ENCODE measurements at places on chromosomes 12 and 14.

DNA sequence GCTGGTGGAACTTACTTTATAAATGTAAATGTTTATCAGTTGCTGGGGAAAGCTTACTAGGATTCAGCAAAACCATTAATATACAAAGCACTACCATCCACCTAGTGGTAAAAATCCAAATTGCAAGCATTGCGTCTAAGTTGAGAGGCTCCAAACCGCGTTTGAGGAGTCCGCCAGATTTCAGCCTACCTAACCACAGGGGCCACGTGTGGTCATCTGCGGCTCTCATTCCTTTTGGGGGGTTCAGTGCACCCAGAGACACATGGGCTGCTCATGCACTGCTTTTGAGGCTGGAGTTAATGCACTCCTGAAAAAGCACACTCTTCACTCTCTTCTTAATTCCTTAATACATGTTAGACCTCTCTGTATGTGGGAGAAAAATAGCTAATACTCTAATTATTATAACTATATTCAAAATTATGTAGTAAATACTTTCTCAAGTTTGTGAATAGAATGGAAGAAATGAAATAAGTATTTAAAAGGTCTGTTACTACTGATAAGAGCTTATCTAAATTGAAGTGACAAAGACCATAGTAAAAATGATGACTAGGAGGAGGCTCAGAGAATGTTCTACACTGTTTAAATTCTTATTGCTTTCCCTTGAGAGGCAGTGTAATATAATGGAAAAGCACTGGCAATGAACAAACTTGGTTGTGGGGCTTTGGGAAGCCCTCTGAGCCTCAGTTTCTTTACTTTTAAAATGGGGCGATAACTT lies 41.4 kb upstream of the MANSC4 start:
- peak; percentile 84 for DNase-seq

DNA sequence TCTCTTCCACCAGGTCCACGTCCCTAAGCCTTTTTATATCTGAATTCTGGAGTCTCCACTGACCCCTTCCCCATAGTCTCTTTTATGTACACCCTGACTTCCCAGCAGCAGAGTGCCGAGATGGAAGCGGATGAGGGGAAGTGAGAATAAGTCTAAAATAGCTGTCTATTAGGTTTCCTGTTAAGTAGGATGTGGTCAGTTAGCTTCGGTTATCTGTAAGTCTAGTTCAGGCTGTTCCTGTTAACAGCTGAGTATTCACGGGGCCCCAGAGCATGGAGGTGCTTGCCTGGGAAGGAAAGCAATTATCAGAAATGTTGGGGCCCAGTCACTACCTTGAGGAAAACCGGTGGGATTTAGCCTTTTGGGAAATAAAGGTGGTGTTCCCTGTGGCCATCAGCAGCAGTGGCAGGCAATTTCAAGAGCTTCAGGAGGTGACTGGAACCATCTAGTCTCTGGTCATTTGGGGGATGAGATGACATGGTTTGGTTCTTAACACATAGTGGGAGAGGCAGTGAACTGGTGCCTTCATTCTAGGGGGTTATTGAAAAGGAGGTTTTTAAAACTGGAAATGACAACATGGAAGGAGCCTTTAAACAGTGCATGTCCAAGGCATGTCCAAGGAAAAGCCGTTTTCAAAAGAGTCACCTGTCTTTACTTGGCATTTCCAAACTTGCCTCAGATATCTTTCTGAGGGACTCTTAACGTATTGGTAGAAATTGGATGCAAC lies 21.8 kb downstream of the CHST11 start:
- no peak for DNase-seq

DNA sequence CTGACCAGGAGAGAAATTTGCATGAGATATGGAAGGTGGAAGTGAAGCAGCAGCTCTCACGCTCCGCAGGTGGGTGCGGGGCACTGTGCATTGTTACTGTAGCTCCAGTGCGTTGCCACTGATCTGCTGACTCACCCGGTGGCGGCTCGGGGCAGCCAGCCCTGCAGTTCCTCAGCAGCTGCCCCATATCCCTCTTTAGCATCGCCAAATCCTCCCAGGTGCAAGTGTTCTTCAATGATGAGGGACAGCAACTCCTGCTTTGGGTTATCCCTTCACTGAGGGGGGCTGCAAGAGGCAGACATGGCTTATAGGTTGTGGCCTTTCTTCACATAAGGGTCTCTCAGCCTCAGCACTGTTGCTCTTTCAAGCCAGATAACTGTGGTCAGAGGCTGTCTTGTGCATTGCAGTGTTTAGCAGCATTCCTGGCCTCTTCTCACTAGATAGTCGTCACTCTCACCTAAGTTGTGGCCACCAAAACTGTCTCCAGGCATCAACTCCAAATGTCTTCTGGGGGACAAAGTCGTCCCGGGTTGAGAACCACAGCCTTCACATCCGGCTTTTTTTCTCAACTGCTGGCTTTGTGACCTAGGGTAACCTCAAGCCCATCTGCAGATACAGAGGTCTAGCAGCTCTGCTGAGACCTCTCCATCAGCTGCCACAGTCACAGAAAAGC lies 180.8 kb downstream of the EFCAB11 start:
- peak; percentile 92 for DNase-seq

DNA sequence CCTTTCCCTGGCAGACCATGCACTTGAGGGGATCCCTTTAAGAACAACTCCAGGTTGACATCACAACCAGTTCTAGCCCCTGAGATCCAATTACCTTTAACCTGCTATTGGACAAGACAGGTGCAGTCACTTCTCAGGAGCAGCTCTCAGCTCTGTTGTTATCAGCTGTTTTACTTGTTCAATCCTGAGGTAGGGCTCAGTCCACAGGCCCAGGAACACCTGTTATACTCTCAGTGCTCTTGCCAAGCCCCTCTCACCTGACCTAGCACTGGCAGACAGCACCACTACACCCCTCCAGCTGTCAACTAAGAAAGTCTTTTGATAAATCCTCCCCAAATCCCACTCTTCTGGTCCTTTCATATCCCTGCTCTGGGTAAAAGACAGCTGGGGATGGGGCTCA lies 163.9 kb upstream of the TMTC2 start:
- DNase-seq: no peak

GRCh38 chr12:131493068-131493826 lies 217.6 kb upstream of the SFSWAP start:
- DNase-seq: no peak

GRCh38 chr14:103628221-103628683 lies 759 bp upstream of the KLC1 start:
- DNase-seq: peak; percentile 38

- no peak for DNase-seq
These were observed 107.4 kb downstream of the VCPKMT start for GRCh38 chr14:50008974-50009373.

GRCh38 chr14:102965282-102965681 lies 42.8 kb downstream of the AMN start:
- DNase-seq: no peak

DNA sequence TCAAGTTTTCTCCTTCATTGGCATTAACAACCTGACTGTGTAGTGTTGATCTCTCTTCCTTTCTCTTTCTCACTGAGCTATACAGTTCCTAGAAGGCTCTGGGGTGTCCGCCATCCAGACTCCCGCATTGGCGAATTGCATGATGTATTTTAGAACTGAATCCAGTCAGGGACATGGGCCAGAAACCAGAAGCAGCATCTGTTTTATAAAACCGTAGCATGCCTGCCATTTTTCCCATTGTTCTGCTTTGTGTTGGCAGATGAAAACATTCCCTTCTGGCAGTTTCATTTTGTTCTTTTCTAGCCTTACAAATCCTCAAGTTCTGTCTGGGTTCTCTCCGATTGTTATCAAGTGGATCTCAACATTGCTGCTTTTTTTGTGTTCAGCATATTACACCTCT lies 268.3 kb upstream of the SEL1L start:
- DNase-seq: no peak

GRCh38 chr14:78725086-78725485 lies 554.9 kb downstream of the NRXN3 start:
- DNase-seq: no peak

- no peak for DNase-seq
These were observed 6.4 kb downstream of the NFYB start for GRCh38 chr12:104131609-104132008.

GRCh38 chr12:25829192-25829591 lies 129.3 kb upstream of the RASSF8 start:
- no peak for DNase-seq

GRCh38 chr12:83958997-83959396 lies 953.6 kb downstream of the SLC6A15 start:
- no peak for DNase-seq

DNA sequence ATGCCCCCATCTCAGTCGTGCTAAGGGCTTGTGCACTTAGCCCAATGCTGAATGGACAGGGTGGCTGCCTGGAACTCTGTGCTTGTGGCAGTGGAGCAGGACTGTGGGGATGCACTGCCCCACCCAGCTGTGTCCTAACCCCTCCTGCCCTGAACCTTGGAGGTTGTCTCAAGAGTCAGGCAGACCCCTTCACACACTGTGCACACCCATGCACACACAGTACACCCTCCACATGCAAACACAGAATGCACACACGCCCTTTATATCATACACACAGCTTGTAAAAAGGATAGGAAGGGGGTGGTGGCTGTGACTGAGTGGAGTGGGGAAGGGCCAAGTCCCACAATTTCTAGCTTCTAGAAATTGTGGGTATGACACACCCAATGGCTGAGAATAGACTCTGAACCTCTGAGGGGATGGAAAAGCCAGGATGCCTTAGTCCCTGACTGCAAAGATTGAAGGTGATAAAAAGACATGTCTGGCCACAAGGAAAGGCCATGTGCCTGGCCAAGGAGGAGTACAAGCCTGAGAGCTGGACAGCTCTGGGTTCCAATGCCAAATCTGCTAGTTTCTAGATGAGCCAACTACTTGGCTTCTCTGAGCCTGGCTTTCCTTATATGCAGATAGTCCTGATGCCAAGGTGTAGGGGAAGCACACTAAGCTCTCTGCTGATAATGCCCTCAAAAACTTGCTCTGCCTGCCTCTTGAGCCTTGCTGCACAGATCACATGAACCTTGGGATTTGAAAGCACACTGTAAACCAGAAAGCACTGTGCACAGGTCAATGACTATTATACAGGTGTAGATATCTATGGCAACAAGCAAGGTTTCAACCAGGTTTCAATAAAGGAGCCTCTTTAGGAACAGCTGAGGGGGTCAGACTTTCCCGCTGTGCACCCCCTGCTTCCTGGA lies 8.4 kb downstream of the KRT8 start:
- DNase-seq: no peak

DNA sequence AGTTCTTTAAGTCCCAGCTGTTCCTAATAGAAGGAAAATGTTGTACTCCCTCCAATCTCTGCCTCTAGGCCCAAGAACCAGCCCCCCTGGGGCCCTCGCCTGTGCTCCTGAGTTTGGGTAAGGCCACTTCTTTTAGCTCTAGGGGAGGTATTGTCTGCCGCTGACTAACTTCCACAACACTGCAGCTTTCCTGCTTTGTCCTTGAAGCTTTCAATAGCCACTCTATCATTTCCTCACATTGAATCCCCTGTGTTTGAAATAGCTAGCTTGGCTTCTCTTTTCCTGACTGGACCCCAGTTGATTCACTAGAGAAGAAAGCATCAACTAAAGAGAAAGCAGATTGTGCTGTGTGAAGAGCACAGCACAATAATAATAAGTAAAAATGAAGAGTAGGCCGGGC lies 28.8 kb downstream of the KRT80 start:
- DNase-seq: no peak

DNA sequence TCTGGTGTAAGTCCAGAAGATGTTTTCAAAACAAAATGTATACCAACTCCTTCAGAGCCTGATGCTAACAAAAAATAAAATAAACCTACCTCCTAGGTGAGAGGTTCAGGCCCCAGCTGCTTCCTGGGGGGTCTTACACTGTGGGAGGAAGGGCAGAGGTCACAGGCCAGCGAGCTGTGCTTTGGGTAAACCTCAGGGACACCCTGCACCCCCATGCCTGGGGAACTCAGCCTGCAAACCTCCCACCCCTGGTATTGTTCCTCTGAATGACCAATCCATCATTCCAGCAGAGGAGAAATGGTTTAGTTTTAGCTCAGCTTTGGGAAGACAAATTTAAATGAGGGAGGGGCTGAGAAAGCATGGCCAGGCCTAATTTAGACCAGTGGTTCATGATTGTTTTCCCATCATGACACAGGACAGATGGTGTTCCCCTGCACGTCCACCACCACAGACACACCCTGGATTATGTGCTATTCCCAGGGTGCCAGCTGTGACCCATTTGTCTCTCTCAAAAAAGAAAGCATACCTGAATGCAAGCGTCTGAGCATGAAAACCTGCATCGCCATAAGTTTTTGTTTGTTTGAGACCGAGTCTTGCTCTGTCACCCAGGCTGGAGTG lies 14.5 kb upstream of the TFCP2 start:
- DNase-seq: no peak

- DNase-seq: no peak
These were observed 21.7 kb upstream of the GARIN2 start for GRCh38 chr14:67167420-67168109.

DNA sequence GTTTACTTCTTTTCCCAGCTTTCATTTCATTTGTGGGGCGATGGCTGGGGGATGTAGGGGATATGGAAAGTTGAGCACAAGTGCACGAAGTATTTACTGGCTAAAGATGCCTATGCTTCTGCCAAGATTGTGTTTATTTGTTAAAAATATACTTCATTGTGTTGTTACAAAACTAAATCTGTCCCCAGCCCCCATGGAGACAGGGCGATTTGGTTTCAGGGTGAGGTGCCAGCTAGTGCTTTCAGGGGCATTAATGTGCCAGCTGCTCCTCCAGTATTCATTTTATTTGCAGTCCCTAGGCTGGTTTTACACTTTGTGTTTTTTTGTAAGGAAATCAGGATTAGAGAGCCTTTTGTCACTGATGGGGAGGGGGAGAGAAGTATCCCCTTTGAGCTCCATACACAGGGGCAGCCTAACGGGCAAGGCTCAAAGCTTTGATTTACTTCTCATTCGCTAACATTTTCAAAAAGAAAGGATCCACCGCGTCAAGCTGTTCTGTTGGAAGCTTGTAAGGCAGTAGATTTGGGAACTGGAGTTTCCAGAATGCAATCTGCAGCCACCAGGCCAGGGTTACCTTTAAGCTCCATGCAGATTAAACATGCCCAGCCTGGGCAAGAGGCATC lies 198.7 kb upstream of the PLEKHG7 start:
- no peak for DNase-seq

GRCh38 chr14:24761141-24761540 lies 127.2 kb upstream of the GZMB start:
- DNase-seq: no peak

DNA sequence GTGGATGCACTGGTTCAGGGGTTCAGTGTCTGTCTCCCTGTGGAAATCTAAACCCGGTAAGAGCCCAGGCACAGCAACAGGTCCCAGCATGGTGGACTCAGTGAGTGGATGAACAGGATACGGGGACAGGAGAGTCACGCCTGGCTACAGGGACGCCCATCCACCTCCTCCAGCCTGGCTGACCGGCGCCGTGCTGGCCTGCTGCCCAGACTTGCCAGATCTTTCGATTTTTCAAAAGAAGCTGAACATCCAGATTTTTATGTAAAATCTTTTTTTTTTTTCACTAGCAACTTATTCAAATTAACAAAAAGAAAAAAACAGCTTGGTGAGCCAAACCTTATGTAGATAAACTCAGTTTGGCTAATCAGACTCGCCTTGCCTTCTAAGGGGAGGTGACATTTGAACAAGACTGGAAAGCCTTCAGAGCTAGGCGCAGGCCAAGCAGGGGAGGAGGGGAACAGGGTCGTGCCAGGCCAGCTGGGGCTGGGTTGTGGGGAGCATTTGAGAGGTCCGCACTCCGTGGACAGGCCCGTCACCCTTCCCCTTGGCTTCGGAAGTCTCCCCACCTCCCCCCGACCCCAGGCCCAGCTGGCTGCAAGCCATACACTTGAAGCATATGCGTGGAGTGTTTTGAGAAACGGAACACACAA lies 87.8 kb upstream of the NCOR2 start:
- DNase-seq: peak; percentile 73

- DNase-seq: no peak
These were observed 209.5 kb upstream of the DIO3 start for GRCh38 chr14:101351769-101352168.

- DNase-seq: no peak
These were observed 59.5 kb downstream of the CKB start for GRCh38 chr14:103463149-103463548.
